ENCODE measurements at places on chromosomes 16 and 17.
A peak's percentile ranks its signal among the peaks of the same experiment; 100 is the strongest.

DNA sequence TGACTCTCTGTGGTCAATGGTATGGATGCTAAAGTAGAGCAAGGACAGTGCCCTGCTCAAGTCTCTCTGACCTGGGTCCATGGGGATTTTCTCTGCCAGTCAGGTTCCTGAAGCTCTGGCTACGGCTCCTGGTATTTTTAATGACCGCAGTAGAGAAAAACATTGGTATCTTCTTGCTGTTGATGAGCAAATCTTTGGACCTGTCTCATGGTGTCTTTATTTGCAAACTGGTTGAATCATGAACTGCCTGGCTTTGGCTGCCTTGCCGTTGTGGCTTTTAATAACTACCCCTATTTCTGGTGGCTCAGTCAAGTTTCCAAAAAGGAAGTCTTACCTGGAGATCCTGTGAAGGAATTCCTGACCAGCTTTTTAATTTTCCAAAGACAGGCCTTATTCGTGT, 8.7 kb downstream of the FAM234A start:
- no peak for DNase-seq

GRCh38 chr16:80806927-80807340, 2.5 kb upstream of the CDYL2 start:
- peak; percentile 32 for DNase-seq

- no peak for DNase-seq
Observed at GRCh38 chr17:31398381-31399311, 7.2 kb downstream of the RAB11FIP4 start.

GRCh38 chr17:15885770-15886169, 59.2 kb upstream of the ADORA2B start:
- no peak for DNase-seq

DNA sequence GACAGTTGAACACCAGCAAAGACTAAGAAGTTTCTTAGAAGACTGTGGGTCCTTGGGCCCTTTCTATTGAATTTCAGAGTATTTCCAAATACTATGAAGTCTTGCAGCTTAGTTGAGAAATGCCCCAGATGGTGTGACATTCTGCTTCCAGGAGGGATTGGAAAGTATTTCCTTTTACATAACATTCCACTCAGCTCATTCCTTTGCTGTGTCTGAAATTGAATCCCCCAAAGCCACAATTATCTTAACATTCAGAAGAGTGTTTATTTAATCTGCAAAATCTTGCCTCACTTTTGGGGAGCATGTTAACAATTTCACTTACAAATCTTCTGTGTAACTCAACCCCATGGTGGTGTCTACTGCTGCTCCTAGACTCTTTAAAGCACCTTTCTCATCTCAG, 307.7 kb downstream of the WWOX start:
- no peak for DNase-seq

- DNase-seq = no peak
Observed at GRCh38 chr16:11964761-11965551, at the start of gene TNFRSF17. TNFRSF17 (plus strand) TSS chr16:11965210; CDS start chr16:11965325, 115 bp downstream.

GRCh38 chr17:30173649-30174048, 57.0 kb downstream of the NSRP1 start:
- DNase-seq = no peak

DNA sequence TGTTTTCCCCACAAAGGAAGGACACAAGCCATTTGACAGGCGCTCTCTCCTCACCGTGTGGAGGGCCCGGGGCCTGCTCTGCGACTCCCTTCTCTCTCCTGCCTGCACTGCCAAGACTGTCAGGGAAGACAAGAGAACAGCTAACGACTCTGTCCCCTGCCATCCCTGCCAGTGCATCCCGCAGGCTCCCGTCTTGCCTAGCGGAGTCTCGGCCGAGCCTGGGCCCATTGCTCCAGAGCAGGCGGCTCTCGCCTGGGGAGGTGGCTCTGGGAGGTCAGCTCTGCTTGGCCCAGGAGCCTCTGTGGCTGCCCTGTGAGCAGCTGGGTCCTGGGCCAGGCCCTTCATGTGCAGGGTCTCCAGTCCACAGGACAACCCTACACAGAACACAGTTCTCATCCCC, 53.0 kb downstream of the WNT3 start:
- no peak for DNase-seq

GRCh38 chr17:441155-441950, 88.7 kb upstream of the RPH3AL start:
- no peak for DNase-seq

DNA sequence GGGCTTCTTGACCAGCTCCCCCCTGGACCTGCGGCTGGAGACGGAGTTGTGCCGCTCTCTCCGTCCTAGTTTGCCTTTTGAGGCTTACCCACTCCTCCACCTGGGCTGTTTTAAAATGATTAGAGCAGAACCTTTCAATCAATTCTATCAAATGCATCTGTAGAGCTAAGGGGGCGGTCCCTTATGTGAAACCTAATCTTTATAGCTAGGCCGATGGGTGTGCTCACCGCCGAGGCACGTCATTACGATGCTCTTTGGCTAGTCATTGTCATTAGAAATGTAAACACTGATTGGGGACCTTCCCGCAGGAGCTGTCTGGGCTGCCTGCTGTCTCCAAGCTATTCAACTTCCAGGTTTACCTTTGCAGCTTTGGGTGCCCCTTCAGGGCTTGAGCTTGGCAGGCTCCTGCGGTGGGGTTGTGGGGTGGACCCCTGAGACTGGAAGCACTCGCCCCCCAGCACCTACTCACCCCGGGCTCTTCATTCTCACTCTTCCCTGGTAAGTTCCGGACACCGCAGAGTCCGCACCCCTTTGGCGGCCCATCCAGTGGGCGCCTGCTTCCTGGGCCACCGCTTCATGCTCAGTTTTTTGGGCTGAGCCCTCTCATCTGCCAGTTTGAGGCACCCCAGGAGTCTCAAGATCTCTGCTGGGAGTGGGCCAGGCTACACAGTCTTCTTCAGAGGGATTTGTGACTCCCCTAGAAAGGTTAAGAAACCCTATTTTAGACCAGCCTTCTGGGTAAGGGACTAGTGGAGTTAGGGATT, 20.9 kb upstream of the IL17C start:
- DNase-seq = no peak
